Activated naive CD4-positive, alpha-beta T cell treated with anti-CD3 and anti-CD28 coated beads, Interleukin-2, amount 50 U/mL, for 16 hours (primary cell): ENCODE measurements at places on chromosomes 11 and 22.

DNA sequence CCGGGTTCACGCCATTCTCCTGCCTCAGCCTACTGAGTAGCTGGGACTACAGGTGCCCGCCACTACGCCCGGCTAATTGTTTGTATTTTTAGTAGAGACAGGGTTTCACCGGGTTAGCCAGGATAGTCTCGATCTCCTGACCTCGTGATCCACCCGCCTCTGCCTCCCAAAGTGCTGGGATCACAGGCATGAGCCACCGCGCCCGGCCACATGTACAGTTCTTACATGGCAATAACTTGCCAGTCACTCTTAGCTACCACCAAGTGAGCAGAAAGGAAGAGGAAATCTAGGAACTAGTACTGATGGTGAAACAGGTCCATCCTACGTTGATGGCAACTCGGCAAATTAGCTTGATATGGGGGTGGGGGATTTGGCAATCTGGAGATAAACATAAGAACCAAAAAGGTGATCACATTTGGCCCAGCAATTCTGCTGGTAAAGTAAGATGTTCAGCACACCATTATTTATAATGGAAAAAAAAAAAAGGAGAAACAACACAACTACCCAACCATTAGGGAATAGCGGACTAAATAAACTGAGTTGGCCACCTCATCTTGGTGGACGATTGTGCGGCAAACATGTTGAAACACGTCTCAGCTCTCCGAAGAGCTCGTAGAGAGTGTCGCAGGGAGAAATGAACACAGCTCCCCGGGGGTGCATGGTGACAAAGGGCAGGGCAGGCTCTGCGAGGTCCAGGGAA lies 5.3 kb downstream of the NLRP6 start:
- DNase-seq, result no peak

- no peak for DNase-seq
Measured at GRCh38 chr22:21984793-21985192, 2.2 kb upstream of the TOP3B start.

GRCh38 chr11:35567737-35568465 lies 42.5 kb upstream of the PAMR1 start:
- DNase-seq, result no peak

DNA sequence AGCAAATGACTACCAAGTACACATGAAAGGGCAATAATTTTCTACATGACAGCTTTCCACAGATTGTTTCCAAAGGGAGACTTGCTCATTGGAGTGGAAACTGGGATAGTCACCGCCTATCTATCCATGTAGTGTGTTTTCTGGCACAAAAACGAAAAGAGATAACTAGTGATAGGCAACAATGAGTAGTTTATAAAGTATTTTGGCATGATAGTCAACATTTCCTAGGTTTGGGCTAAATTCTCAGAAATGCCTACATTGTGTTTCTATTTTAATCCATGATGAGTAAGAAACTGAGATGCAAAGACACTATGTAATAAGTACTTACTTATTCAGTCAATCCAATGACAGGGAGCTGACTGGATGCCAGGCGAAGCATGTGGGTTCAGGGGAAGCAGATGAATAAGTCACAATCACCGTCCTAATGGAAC lies 1129.1 kb downstream of the DLG2 start:
- no peak for DNase-seq

GRCh38 chr11:68584097-68584496 lies 100.2 kb upstream of the GAL start:
- peak; percentile 58 for DNase-seq

DNA sequence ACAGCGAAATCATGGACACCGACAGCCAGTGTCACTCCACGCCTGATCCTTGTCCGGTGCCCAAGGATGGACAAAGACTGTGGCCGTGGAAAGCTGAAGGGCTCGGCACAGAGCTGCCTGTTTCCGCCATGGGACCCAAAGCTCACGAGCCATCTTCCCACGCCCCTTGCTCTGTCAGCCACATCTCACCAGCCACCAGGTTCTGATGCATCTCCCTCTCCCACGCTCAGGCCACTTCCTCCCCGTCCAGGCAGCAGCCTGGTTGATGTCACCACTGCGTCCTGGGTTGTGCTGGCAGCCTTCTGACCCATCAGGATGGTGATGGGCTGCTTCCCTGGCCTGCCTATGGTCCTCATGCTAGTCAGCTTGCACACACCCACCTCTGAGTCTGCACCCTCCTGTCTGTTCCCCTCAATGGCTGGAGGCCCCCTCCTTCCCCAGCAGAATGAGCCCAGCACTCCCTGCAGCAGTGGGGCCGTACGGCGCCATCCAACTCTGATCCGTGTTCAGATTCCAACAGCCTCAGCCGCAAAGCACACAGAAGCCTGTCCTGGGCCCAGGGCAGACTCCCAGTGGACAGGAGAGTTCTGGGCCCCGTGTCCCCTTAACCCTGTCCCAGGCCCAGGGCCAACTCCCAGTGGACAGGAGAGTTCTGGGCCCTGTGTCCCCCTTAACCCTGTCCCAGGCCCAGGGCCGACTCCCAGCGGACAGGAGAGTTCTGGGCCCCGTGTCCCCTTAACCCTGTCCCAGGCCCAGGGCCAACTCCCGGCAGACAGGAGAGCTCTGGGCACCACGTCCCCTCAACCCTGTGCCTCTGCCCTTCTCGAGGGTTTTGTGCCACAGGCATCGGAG lies 259.5 kb downstream of the BRD1 start:
- DNase-seq, result no peak

DNA sequence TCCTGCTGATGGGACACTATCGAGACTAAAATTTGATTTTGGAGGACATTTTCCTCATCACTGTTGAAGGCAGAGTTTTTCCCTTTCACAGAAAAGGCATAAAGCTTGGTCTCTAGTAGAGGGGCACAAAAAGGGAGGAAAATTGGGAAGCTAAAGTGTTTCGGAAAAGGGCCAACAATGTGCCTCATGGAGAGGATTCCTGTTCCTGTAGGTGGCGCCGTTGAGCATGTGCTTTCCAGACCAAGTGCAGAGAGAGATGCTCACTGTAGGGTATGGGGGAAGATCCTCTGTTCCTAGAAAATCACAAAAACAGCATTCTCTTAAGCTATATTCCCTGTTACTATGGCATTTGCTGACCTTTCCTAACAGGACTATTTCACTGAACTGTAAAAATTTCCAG lies 18.4 kb upstream of the OR4C5 start:
- DNase-seq, result no peak

DNA sequence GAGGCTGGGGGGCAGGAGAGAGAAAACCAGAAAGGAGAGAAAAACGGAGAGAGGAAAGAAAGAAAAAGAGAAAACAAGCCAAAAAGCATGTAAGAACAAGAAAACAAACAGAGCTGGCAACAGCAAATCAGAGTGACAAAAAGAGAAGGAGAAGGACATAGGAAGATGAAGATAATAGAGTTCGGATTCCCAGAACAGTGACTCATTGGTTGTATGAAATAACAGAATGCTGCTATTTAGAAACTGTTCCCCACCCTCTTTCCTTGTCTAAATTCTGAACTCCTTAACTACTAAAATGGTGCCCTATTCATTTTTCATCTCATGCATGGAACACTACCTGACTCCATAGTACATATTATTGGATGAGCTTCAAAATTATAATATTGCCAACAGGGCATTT lies 317.4 kb downstream of the C11orf87 start:
- DNase-seq, result no peak

- no peak for DNase-seq
Measured at GRCh38 chr11:41461057-41461681, 1.7 kb upstream of the LRRC4C start.

- DNase-seq, result no peak
Measured at GRCh38 chr22:23058481-23059283, 11.6 kb upstream of the GNAZ start.

DNA sequence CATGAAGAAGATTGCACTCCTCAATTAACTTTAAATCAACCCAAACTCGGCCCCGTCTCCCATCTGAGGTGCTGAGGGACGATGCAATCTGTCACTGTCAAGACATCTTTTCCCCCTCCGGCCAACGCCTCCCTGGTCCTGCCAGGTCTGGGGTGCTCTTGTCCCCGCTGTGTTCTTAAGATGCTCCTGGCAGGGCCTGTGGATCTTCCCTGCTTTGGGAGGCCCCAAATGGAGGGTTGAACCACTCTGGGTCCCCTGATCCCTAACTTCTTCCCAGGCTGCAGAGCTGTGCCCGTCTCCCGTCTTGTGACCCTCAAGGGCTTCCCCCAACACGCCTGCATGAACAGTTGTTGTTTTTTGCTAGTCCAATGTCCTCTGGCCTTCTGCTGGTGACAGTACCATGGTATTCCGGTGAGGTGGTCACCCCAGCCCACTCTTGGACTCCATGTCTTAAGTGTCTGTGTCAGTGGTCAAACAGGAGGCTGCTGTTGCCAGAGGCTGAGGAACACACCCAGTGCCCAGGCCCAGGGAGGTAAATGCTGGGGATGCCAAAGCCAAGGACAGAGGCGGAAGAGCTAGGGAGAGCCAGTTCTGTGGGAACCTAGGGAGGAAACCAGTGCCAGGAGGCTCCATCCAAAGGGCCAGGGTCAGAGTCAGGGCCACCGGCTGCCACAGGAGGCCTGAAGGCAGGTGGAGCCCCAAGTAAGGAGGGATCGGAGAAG lies 70.6 kb upstream of the SHANK2 start:
- no peak for DNase-seq

GRCh38 chr11:32382339-32383049 lies 52.8 kb downstream of the WT1 start:
- DNase-seq, result no peak
